Suppressor macrophage treated with lipopolysaccharide for 1 hour (primary cell): ENCODE measurements at places on chromosomes 12 and 14.

DNA sequence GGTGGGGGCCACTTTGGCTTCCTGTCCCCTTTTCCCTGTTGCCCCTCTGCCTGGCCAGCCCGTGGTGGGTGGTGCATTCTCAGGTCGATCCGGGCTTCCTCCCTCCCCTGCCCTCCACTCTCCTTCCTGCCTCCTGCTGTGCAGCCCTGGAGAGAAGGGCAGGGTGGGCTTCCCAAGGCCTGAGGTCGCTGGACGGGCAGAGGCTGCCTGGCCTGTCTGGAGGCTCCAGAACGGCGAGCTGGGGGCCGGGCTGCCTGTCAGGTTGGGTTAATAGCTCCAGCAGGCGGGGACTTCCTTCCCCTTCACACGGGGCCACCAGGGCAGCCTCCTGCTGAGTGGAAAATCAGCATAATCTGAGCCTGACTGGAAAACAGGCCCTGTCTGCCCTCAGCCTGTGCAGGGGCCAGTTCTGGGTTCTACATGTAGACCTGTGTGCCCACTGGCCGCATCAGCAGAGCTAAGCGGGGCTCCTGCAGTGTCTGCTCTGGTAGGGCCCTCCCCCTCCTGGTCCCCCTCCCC lies 11.3 kb downstream of the KIF26A start:
- no peak for DNase-seq

DNA sequence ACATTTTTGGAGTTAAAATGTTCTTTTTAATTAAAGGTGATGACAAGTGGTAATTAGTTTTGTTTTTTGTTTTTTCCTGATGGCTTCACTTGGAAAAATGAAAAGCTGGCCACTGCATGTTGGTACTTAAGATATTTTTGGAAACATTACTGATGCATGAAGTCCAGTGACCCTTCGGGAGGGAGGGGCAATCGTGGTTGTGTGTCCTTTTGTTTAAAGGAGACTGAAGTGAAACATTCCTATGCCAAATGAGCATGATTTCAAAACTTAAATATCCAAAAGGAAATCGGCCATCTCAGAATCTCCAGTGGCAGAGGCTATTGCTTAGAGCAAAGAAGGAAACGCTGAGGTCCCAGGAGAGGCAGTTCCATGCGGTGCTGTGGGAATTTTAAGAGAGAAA lies 20.1 kb downstream of the LTBP2 start:
- DNase-seq: no peak

- DNase-seq: peak; percentile 23
These were observed 41.0 kb downstream of the BDKRB1 start for GRCh38 chr14:96297000-96297399.

- DNase-seq: peak; percentile 73
These were observed 575 bp downstream of the NAA30 start for GRCh38 chr14:57390806-57391516.

DNA sequence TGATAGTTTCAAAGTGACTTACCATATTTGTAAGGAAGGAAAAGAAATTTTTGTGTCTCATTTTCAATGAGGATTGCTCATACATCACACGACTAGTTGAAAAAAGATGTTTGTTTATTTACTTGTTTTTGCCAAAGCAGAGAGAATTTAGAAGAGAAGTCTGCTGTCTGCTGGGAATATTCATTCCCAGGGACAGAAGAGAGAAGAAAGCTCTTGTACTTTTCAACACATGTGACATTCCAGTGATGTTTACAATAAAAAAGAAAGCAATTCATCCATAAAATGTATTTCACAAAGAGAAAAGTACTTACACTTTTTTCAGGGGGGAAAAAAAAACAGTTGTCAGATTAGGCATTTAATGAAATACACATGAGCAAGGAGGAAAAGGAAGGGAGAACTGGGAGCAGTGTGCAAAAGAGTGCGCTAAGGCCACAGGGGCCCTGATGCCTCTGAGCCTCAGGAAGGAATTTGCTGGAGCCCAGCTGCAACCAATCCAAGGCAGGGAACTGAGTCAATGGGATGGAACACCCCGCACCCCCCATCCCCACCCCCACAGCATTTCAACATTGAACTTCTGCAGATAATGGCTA lies 115.0 kb downstream of the RPAP3 start:
- no peak for DNase-seq

DNA sequence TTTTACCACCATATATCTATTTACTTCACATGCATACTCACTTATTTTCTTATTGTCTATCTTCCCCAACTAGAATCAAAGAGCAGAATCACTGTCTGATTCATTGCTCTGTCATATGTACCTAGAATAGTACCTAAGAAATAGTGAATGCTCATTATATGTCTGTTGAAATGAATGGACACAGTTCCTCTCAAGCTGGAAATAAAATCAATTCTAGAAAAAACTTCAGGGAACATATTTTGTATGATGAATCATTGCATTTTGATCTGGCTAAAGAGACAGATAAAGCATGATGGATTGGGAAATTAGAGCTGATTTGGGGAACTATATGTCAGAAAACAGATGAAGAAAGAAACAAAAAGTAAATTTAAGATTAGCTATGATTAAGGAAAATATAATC lies 623.3 kb downstream of the C12orf50 start:
- no peak for DNase-seq

DNA sequence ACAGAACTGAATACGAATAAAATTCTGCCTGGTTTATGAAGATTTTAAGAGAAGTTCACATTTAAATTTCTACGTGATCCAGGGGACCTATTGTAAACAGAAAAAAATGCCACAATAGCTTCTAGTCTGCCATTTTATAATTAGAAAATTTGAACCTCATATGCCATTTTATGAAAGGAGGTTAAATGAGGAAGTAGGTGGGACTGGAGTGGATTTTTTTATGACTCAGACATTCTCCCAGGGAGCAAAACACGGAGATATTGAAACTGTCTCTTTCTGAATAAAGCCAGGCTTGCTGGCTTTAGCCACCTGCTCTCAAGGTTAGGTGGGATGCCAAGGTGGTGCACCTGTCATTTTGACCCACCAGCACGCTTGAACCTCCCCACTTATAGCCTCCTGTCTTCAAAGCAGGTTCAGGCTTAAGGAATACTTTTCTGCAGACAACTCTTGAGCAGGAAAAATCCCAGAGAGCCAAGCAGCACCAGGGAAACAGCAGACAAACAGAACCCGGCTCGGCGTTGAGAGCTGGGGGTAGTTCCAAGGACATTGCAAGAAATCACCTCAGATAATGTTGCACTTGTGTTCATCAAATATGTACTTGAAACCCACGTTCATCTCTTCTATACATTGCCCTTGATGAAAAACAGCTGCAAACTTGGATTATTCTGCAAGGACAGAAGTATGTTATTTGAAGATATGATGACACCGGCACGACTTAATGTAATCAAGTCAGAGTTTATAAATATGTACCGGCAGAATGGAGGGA lies 203.7 kb downstream of the PPM1H start:
- DNase-seq: peak; percentile 88
